ENCODE measurements at places on chromosomes 7 and 10. TPM values are rescaled to one million over a fixed set of nuclear protein-coding genes. Genes with fewer than 3 reads are reported as not detected.

The SERPINE1 gene
- total RNA-seq = 14.7 TPM

- peak; percentile 93 for DNase-seq
These were observed 51.1 kb upstream of the NANOS1 start for GRCh38 chr10:118978316-118978997.

DNA sequence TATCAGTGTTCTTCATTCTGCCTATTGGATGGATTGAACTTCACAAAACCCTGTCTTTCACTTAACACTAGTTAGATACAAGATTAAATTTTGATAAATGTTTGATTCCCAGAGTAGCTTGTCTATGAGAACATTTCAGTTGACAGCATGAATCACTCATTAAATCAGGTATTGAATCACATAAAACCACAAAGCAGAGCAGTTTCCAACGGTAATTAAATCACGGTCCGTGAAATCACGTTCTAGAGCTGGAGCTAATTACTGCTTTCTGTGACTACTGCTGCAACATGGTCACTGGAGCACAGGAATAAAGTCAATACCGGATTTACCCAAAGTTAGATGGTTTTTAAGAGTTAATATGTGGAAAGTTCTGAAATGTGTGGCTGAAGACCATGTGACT lies 257.8 kb upstream of the PCDH15 start:
- no peak for DNase-seq

The EIF5AL1 gene
- total RNA-seq = not detected

Measured in vagina (tissue), 2 donors.